SK-N-SH treated with all-trans-retinoic acid at 6 μM for 48 hours (cell line): ENCODE measurements at places on chromosomes 6 and 20.
A peak's percentile ranks its signal among the peaks of the same experiment; 100 is the strongest.

- ATAC-seq = no peak
These were observed 79.6 kb downstream of the UTRN start for GRCh38 chr6:144364782-144365181.

DNA sequence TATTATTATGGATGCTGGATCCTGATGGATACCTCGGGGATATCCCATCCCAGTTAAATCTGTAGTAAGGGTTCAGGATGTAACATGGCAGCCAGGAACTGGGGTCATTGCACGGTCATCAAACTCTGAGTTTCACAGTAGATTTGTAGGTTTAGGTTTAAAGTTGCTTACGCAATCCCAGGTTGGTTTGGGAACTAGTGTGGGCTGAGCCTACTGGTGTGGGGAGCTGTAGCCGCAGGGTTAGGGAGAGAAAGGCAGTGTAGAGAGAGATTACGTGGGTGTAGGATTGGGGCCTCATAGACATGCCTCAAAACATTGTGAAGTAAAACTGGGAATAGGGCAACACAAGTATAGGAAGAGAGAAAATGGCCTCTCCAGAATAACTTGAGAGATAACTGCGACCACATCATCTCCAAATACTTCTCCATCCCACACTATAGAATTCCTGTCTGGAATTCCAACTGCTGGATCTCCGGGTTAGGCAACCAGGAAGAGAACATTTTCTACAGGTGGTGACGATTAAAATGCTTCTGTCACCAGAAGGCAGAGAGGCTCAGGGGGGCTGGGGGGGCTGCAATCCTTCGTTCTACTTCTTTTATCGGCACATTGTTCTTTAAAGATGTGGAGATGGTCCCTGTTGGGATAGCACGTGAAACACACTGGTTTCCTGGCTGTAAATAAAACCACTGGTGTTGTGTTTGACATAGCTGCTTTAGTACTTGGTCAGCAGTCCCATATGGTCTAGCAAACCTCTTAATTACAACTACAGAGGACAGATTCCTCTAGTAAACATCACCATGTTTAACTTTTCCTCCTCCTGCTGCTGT, 44.9 kb upstream of the TMEM170B start:
- no peak for ATAC-seq

DNA sequence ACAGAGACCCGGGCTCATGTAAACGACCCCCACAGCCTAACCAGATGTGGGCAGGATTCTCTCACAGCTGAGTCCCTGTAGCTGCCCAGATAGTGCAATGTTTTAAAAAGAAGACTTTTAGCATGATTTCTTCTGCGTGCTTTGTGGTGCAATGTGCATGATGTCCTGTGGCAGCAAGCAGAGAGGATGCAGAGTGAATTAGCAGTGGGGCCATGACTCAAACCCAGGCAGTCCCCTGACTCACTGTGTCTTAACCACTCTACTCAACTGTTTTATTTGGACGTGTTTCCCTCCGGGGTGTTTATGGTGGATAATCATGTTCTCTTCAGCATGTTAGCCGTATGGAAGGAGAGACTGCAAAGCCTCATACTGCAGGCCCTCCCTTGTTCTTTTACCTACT, 247.9 kb downstream of the SLC24A3 start:
- ATAC-seq = no peak

DNA sequence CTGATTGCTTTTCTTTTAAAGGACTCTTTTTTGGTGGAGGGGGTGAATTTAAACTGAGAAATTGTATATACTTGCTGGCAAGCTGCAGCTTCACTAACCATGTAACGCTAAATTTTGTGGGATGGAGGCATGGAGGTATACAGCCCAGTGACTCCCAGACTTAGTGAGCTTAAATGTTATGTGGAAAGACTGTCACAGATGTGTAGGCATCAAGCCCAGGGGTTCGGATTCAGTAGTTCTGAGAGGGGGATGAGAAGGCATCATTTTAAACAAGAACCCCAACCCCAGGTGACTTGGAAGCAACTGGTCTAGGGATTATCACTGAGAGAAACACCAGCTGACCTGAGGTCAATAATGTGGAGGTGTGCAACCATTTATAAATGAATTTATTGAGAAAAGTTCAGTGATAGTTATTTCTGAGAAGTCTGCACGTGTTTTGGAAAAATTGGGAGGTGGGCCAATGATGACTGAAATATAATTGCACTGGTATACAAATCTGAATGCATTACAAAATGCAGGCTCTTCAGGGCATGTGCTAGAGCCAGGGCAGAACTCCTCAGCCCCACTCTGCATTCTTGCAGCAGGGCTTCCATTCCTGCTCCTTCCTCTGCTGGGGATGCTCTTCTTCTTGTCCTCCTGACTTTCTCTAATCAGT, 26.9 kb downstream of the RFPL4B start:
- no peak for ATAC-seq

DNA sequence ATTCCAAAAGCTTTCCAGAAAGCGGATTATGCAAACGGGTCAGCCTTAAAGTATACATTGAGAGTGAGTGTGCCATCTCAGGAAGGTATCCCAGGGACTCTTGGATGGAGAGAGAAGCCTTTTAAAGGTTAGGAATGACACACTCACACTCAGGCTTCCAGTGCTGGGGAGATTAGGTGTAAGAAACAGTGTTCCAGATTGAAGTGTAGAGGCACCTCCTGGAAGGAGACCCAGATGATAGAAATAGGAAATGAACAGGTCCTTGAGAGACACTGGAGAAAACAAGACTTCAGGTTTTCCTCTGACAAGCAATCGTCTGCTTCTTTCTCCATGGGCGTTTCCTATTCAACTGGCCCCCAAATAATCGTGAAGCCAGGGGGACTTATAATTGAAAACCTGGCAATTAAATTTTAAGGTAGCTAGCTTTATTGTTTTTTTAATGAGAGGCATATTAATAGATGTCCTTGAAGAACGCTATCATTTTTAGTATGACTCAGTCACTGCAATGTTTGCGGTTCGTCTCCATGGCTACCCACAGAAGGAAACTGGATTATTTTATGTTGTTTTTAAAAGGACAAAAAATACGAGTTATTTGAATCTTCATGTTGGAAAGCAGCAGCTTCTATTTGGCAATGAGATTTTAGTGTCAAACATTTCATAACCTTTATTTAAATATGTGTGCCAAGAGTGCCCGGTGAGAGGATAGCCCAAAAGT, 85.3 kb downstream of the TRMT6 start:
- ATAC-seq = peak; percentile 81

- no peak for ATAC-seq
These were observed 149.7 kb downstream of the LAMA2 start for GRCh38 chr6:129032602-129033001.

DNA sequence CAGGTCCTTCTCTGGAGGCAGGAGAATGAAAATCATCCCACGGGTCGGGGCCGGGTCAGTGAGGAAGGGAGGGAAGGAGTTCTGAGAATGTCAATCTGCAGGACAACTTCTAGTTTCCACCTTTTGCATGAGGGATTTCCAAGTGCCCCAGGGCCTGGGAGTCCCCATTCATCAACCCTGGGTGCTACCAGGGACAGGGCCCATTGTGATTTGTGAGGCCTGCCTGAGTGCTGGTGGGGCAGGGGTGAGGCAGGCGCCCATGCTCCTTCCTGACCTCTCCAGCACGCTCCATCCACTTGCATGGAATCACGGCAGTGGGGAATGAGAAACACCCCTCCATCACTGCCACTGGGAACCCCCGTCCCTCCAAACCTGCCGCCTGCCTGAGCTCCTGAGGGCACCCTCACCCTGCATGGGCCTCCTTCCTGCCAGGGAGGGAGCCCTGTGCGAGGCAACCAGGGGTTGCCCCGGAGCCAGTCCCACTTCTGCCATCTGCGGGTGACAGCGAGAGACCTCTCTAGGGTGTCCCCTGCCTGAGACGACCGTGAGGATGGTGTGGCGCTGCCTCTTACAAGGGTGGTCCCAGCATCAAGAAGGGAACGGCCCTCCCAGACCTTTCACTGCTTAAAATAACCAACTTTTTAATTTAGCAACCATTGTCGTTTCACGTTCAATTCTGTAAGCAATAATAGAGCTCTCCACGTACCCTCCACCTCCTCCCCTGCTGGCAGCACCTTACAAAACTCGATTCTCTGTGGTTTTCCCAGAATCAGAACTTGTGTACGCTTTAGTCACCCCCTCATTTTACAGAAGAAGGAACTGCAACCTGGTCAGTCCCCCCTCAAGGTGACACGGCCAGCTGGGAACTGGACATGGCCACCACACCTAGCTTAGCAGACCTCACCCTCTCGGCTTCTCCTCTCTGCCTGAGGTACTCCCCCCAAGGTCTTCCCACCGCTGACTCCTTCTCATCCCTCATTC, 28.6 kb downstream of the PMEPA1 start:
- no peak for ATAC-seq

DNA sequence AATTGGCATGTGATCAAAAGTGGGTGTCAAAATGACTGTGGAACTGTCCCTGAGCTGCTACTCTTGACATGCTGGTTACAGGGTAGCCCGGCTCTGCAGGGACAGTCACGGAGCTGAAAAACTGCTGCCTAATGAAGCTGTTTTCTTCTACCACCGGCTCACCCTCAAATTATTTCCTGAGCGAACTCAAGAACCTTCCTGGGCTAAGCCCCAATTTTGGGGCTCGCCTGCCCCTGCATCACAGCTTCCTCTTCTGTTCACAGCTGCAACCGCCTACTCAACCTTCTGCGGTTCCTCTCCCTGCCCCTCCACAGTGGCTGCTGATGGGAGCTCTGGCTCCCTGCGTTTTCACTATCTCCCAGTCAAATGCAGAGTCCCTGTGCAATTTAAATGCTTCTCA, 110.8 kb upstream of the MLN start:
- ATAC-seq = no peak

DNA sequence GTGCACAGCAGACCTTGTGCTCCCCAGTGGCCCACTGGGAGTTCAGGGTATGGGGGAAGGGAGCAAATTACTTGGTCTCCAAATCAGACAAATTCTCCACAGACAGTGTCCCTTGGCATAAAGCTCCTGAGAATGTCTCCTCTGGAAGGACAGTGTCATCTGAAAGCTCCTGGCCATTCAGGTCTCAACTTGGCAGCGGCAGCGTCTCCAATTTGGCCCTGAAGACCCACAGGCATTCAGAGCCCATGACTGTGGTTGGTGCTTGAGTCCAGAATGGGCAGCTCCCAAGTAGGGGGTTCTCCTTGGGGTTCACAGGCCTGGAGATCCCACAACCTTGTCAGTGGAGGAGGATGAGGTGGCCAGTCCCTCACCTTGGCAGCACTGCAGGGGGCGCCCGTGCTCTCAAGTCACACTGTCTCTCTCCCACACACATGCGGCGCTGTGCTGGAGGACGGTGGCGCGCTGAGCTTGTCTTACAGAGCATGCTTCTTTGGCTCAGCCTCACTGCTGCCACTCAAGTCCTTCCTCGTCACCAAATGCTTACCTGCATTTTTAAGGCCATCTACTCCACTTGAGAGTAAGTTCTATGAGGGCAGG, 20.7 kb downstream of the DYNLRB1 start:
- peak; percentile 41; the same call in 2 of the 3 replicates for ATAC-seq

- ATAC-seq = no peak
These were observed 33.2 kb upstream of the VGLL2 start for GRCh38 chr6:117232196-117232595.

DNA sequence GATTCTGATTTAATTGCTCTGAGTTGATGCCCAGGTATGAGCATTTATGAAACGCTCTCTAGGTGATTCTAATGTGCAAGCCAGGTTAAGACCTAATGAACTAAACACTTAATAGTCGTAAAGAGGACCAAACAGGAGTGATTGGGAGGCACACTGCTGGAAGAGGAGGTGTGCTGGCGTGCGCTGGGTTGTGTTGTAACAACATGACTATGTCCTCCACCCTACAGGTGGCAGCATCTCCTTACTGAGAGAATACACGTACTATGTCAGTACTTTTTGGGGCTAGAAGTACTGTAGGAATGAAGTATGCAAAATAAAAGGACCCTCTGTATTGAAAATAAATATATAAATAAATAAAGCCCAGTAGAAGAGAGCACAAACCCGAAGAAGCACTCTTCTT, 11.9 kb downstream of the C6orf89 start:
- ATAC-seq = peak; percentile 42; the same call in 1 of the 3 replicates

GRCh38 chr20:63957690-63958441, 1.6 kb upstream of the UCKL1 start:
- ATAC-seq = no peak

DNA sequence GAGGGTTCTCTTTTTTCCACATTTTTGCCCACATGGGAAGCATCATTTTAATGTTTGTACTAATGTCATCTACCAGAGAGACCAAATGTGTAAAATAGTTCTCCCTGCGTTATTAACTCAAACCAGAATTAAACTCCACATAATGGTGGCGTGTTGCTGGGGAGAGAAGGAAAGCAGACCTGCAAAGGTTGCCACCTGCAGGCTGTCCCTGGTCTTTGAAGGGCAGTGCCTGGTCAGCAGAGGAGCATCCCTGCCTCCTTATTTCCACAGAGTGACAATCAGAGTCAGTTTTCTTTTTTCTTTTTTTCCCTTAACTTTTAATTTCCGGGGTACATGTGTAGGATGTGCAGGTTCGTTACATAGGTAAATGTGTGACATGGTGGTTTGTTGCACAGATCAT, 214.5 kb downstream of the TBX18 start:
- peak; percentile 55 for ATAC-seq

- ATAC-seq = no peak
These were observed 56.2 kb upstream of the TULP4 start for GRCh38 chr6:158255989-158256601.

- ATAC-seq = no peak
These were observed 52.2 kb downstream of the EYA2 start for GRCh38 chr20:46946796-46947195.

DNA sequence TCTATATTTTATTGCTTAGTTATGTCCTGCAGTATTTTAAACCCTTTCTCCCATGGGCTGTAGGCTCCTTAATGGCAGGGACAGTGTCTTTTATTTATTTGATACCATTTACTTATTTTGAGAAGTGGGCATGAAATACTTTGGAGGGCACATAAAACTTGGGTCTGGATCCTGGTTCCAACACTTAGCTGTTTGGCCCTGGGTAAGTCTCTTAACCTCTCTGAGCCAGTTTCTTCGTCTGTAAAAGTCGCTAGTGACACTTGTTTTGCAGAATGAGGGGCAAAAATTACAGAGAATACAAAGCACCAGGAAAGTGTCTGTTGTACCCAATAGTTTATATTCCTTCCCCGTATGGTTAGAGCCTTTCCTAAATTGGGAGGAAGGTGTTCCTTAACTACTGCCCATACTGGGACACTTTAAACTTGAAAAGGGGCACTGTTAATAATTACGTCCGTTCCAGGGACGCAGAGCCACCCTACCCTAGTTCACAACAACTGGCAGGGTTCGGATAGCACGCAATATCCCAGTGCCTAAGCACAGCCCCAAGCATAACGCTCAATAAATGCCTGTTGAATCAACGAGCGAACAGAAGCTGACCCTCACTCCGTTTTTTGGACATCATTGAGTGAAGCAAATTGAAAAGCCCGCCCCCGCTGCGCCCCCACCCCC, 6.0 kb upstream of the ARMC12 start:
- peak; percentile 3 for ATAC-seq

- no peak for ATAC-seq
These were observed 1.3 kb downstream of the SLC22A16 start for GRCh38 chr6:110475066-110475653.

GRCh38 chr6:52566853-52567279, 10.0 kb downstream of the TRAM2 start:
- no peak for ATAC-seq
